ENCODE measurements at places on chromosomes 12 and 14.
A peak's percentile ranks its signal among the peaks of the same experiment; 100 is the strongest.

DNA sequence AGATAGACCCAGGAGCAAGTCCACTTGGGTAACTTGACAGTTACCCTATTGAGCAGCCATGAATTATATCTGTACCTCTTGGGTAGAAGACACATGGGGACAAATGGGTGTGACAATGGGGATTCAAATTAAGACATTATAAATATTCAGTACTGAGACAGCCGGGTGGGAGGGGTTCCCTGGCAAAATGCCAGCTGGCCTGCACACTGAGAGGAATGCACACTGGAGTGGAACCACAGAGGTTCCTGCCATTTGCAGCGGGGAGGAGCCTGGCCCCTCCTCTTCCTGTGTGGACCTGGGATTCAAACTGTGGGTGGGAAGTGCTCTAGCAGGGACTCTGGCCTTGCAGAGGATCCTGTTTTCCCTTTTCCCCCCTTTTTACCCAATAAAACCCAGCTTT, 118.7 kb upstream of the CDKN3 start:
- peak; percentile 5 for DNase-seq

DNA sequence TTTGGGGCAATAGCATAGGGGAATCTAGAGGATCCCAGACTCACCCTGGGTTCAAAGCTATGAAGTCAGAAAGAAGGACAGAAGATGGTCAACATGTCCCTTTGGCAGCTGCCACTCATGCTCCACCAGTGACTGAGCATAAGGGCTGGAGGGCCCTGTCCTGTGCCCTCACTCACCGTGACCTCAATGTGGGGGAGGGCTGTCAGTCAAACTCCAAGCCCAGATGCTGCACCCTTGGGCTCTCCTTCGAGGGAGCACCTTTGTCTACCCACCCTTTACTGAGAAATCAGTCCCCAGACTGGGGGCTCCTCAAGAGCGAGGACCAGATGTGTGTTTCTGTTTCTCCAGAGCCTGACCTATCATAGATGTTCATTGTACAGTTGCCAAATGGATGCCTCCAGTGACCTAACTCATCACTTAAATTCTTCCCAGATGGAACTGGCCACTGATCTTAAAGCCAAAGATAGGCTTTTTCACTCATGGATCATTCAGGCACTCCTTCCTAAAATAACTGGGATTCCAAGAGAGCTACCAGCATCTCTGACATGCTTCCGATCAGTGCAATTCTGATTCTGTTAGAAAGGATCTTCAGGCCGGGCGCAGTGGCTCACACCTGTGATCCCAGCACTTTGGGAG, 27.2 kb upstream of the VSX2 start:
- DNase-seq: no peak

DNA sequence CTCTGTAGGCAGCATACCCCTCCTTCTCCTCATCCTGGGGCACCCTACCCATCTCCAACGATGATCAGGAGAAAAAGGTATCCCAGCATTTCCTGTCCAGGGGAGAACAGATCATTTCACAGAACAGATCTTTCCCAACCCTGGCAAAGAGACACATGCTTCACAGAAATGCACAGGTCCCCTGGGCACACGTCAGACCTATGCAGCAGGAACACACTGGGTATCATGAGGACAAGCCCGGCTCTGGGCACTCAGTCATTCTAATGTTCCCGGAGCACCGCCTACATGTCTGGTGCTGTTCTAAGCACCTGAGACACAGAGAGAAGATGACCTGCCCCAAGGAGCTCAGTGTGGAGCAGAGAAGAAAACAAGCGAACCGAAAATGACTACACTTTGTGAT, 56.2 kb downstream of the ACTN1 start:
- no peak for DNase-seq

DNA sequence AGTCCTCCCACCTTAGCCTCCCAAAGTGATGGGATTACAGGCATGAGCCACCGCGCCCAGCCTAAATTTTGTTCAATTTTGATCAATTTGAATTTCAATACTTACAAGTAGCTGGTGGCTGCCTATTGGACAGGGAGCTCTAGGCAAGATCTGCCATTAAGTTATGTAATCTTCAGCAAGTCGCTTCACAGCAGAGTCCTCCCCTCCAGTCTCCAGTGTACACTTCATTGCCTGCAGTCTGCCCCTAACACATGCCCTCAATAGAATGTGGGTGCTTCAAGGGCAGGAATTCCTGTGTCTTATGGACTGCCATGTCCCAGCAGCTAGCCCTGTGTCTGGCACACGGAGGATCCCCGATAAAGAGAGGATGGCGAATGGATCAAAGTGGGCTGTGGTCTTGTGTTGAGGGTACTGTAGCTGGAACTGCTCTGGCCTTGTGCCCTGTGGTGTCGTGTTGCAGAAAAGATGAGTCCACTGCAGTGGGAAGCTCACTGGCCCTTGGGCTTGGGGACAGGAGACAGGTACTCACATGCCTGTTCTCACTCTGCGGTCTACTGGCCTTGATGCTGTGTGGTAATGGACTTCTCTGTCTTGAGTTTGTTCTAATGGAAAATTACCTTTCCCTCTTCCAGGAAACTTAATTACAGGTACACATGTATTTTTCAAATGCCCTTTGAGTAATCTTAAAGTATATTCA, 67.6 kb downstream of the TECPR2 start:
- no peak for DNase-seq

- no peak for DNase-seq
Observed at GRCh38 chr12:3247629-3248161, 170.5 kb downstream of the TSPAN9 start.

GRCh38 chr14:76131071-76131965, 20.4 kb upstream of the GPATCH2L start:
- DNase-seq: no peak

DNA sequence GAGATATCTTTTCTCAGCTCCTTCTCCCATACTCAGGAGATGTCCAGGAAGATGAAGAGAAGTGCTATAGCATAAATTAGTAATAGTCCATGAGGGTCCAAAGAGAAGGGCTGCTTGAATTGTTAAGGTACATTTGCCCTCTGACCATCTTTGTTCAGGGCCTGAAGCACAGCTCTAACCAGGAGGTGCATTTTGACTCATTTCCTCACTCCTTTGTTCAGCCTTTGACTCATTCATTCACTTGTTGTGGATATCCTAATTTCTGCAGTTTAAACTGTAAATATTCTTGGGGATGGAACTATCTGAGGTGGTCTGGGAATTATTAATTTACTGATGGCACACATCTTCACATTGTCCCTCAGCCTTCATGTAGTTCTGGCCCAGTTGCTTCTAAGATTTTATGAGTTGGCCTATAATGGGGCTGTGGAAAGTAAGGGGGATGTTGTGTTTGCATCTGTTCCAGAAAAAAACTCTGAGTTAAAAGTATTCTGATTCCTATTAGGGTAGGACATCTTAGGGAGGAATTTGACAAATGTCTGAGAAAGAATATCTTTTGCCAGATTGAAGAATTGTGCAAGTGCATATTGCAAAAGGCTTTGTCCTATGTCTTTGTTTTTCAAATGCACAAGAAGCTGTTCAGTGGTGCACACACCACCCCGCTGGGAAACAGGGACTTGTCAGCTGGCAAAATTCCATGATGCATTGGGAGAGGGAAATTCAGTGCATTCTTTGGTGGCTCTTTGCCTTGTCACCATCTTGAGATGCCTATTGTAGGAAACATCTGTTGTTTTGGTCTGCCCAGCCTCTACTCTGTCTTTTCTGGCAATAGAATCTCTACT, 22.1 kb downstream of the SMOC1 start:
- DNase-seq: no peak

DNA sequence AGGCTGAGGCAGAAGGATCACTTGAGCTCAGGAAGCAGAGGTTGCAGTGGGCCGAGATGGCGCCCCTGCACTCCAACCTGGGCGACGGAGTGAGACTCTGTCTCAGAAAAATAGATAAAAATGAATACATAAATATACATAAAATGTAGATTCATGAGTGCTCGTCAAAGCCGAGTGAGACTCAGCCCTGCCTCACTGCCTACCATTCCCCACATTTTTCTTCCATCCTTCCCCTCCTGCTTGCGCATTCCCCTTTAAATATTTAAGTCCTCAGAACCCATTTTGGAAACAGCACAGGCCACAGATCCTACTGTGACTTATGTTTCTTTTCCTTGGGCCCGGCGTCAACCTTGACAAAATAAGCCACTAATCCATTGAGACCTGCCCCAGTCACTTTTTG, 31.9 kb upstream of the AACS start:
- no peak for DNase-seq

- DNase-seq: peak; percentile 25
Observed at GRCh38 chr14:89899917-89900663, 54.4 kb downstream of the EFCAB11 start.

GRCh38 chr12:88400302-88400701, 180.0 kb downstream of the KITLG start:
- DNase-seq: no peak

DNA sequence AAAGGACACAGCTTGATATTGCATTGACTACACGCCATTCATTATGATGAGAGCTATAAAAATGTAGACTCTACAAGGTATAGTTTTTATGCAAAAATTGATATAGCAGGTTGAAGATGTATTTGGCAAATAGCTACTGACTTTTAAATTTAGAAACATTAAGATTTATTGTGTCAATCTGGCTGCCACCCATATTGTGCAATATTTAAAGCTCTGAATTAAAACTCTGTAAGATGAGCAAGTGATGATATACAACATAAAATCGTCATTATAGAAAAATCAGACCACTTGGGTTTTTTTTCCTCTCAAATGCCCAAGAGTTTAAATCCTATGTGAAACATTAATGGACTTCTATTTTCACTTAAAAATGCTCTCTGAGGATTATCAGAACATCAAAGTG, 36.8 kb upstream of the E2F7 start:
- no peak for DNase-seq

- DNase-seq: no peak
Observed at GRCh38 chr14:85617791-85618190, 87.8 kb downstream of the FLRT2 start.

- DNase-seq: peak; percentile 16
Observed at GRCh38 chr14:101889898-101890297, 74.5 kb upstream of the DYNC1H1 start.

DNA sequence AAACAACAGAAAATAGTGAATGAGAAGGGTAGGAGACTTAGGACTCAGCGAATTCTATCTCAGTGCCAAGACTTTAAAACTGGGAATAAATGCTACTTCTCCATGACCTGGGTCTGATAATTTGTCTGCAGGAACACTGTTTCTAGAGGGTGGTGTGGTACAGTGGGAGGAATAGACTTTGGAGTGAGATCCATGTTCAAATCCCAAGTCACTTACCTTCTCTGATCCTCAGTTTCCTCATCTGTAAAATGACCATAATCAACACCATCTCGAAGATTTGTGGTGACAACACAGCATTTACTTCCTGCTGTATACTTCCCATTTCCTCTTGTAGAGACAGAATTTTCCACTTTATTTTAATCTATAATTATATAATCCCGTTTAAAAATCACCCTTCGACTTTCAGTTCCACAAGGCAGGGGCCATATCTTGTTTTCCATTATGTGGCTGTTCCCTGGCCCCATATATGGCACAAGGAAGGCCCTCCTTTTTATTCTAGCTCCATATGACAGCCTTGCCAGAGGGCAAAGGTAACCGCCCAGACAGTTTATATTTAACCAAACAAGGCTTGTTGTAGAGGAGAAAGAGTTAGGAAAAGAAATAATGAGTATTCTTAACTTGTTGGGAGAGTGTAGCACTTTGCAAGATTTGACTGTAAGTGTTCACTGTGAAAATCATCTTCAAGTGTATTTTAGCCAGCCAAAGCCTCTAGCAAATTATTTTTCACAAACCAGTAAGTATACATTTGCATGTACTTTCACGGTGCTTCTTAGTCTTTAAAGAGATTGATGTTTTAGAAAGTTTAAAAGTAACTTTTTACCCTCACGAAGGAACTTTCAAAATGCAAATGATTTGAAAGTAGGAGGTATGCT, 243.1 kb downstream of the AKAP6 start:
- no peak for DNase-seq

DNA sequence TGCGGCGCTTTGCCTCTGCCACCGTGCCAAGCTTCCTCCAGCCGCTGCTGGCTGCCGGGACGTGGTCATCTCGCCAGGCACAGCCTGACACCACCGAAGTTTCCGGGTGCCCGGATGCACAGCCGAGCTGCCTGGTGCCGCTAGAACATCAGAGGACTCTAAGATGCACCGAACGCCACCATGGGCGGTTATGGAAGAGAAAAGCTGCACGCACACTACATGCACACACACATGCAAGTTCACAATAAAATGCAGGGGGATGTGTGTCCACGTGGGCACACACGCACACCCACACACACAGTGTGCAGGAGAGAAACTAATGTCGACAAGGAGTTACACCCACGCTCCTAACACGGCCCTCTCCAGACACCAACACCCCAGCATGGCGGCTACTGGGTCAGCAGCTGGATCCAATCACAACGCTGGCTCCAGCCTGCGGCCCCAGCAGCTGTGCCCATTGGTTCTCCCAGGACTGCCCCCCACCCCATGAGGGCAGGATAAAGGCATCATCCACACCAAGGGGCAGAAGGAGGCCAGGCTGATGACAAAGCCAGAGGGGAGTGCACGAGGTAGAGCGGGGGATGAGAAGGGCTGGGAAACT, 82.7 kb downstream of the BCL11B start:
- DNase-seq: no peak

- peak; percentile 59 for DNase-seq
Observed at GRCh38 chr14:99522457-99522891, 41.3 kb downstream of the CCNK start.

DNA sequence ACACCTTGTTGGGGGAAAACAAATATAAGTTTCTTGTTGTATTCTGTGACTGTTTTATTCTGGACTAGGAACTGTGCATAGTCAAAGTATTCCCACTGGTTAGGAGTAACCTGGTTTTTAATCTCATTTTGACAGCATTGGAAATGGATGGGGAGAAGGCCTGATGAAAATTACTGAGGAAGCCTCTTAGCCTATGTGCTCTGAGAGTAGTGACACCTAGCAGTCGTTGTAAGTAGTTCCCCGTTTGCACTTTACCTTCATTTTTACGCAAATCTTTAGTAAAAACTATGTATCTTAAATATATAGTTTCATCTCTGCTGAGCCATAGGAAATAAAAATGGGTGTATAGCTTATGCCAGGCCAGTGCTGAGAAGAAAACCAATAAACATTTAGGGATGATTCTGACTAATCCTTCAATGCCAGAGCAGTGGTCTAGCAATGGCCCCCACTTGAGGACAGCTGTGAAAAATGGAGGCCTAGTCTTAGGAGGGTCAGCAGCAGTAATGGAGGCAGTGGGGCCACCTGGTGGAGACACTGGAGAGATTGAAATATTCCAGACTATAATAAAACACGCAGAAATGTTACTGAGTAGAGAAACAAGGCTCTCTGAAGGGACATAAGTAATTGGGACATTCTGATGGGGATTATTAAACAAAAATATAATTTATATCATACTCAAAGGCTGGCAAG, 133.2 kb upstream of the NOVA1 start:
- DNase-seq: no peak

- DNase-seq: no peak
Observed at GRCh38 chr12:18567787-18568186, 170.0 kb downstream of the PLCZ1 start.

GRCh38 chr14:69354383-69355153, 43.5 kb downstream of the ERH start:
- DNase-seq: no peak

DNA sequence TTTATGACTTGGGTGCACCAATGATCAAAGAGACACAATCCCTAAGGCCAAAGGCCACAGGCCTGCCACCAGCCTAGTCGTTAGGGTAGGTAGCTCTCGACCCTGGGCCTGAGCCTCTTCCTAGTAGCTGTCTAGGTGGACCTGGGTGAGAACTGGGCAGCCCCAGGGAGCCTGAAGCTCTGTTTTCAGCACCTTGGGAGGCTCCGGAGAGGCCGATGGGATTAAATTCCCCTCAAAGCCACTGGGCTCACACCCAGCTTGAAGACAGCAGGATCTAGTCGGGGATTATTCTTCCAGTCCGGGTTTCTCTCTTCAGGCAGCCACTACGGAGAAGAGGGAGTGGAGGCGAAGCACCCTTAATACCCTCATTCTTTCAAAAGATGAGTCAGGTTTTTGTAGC, 79.8 kb downstream of the TMEM260 start:
- DNase-seq: no peak

All from M059J (cell line).